ENCODE measurements at places on chromosomes 1 and 21. TPM values are rescaled to one million over a fixed set of nuclear protein-coding genes. Genes with fewer than 3 reads are reported as not detected.

DNA sequence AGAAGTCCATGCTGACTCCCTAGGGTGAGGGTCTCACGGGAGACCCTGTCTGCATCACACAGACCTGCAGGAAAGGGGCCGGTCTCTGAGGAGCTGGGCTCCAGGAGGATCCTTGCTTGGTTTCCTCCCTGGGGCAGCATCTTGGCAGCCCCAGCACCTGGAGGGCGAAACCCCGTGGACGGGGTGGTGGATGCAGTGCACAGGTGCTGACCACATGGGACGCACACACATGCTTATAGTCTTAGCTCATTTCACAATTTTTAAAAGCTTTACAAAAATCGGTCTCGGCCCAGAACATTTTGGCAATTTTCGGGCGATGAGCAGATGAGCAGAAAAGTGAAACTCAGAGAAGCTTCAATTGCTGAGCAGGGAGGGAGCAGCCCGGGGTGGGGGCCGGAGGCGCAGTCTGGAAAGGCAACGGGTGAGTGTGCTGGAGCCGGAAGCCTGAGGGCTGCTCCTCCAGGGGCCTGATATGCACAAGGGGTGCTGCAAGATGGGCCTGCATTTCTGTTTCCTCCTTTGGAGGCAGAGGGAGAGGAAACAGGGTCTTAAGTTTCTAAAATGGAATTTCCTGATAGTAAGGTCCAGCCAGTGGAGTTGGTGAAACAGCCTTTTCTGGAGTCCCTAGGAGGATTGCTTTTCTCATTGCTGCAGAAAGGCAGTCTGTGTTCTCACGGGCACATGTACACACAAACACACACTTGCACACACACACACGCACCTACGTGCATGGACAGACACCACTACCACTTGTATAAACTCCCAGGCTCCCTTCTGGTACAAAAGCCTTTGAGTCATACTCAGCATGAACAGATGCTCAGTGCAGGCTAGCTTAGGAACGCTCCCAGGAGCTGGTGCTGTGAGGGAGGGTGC lies 60.6 kb downstream of the SCCPDH start:
- DNase-seq, result no peak

GRCh38 chr1:21059021-21059420 lies 117.7 kb downstream of the EIF4G3 start:
- DNase-seq, result no peak

GRCh38 chr1:85976516-85977205 lies 179.9 kb downstream of the COL24A1 start:
- no peak for DNase-seq

DNA sequence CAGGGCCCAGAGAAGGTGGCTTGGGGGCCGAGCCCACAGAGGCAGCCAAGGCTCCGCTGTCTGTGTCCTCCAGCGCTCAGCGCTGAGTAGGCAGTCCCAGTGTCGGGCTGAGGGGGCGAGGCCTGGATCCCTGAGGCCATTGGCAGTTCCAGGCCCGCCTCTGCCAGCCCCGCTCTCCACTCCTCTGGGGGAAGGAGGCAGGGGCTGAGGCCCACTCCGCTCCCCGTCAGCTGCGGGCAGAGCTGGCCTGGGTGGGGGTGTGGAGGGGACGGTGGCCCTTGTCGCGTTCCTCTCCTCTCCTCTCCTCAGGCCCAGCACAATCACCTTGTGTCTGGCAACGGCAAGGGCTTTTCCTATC lies 132.8 kb downstream of the CASZ1 start:
- no peak for DNase-seq

DNA sequence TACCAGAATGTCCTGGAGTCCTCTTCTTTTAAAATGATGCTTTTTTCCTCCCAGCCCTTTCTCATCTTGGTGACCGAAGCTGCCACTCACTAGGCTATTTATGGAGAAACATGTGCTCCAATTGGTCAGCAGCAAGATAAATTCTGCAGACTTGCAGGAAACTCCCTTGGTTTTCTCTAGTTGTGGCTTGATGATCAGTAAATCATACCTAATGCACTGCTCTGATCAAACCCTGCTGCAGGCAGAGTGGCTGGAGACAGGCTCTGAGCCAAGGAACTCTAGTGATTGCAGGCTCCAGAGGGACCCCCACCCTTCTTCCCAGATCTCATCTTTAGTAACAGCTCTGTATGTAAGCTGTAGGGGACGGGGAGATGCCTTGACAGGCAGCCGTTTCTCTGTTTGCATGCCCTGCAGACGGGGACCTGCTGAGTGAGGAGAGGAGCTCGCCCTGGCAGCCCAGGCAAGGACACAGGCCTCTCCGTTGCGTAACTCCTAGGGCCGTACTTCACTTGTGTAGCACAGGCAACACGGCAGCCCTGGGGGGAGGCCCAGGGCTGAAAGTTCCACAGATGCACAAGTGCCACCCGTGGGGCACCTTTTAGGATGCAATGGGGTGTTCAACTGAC lies 14.5 kb downstream of the SLC6A17 start:
- no peak for DNase-seq

- no peak for DNase-seq
These were observed 4.5 kb upstream of the SDC3 start for GRCh38 chr1:30912913-30913652.

GRCh38 chr1:55684131-55684650 lies 469.0 kb upstream of the USP24 start:
- DNase-seq, result no peak

- DNase-seq, result no peak
These were observed 3.4 kb downstream of the KRTAP23-1 start for GRCh38 chr21:30345014-30345413.

DNA sequence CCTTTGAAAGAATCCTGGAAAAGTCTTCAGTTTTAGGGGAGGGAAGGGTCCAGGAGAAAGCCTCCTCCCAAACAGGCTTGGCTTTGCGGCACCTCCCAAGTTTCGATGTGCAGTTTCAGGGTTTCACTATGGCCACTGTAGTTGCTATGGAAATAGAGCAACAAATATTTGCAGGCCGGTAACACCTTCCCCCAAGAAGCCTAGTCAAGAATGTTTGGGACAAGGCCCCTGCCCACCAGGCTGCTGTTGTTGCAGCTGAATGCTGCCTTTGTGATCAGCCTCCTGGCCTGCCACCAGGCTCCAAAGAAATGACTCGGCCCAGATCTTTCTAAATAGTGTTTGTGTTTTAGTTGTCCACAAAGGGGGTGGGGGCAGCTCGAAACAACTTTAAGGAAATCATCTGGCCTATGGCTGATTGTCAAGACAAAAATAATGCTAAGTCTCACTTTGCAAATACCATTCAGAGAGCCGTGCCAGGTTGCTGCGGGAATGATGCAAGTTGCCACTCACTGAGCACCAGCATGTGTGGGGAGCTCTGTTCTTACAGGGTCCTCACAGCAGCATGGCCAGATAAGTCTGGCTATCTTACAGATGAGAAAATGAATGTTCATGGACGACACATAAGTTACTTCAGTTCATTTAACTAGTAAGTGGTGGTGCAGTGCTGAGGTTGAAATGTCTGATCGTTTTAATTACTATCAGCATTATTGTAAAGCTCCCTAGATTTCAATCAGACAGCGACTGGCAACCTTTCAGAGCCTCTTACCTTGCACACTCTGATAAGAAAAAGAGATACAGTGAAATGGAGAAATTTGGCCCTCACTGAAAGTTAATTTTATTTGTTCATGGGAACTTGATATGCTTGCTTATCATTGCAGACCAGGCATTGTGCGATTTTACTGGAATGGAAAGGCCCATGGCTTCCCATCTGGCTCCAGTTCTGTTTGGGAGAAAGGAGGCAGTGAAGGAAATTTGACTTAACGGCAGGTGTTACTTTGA lies 91.2 kb upstream of the JUN start:
- DNase-seq, result no peak

- DNase-seq, result no peak
These were observed 21.9 kb downstream of the DPYD start for GRCh38 chr1:97898948-97899347.

DNA sequence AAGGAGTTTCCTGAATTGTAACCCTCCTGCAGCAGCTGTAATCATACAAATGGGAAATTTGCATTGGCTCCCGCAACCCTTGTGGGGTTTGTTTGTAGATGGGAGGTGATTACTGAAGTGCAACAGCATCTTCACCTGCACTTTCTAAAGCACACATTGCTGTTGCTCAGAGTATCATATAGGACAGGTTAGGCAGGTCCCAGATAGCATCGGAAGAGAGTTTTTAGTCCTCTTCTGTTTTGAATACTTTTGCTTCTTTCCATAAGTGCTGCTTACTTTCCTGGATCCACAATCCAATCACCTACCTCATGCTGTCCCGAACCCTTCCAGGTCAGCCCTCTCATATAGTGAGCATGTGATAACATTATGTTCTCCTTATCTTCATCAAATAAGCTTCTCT lies 300.4 kb downstream of the PTPRC start:
- DNase-seq, result no peak

GRCh38 chr1:116320874-116321273 lies 52.2 kb upstream of the ATP1A1 start:
- DNase-seq, result no peak

GRCh38 chr1:34268311-34268954 lies 91.7 kb downstream of the C1orf94 start:
- no peak for DNase-seq

- no peak for DNase-seq
These were observed 151.2 kb downstream of the TGFBR3 start for GRCh38 chr1:91734761-91735160.

DNA sequence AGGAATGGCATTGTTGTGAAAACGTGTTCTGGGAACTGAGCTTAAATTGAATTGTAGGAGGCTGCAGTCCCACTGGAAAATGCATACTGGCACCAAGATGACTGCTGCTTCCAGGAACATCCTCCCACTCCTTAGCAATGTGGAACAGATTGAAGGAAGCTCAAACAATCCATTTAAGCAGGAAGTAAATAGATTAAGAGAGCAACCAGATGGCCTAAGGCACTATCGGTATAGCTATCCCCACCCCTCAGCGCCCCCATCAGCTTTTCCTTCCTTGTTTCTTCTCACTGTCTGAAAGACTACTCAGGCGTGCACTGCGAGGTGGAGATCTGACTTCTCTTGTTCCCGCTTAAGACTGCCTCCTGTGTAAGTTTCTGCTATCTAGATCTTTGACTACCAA lies 4.0 kb upstream of the IFI16 start:
- DNase-seq, result no peak

DNA sequence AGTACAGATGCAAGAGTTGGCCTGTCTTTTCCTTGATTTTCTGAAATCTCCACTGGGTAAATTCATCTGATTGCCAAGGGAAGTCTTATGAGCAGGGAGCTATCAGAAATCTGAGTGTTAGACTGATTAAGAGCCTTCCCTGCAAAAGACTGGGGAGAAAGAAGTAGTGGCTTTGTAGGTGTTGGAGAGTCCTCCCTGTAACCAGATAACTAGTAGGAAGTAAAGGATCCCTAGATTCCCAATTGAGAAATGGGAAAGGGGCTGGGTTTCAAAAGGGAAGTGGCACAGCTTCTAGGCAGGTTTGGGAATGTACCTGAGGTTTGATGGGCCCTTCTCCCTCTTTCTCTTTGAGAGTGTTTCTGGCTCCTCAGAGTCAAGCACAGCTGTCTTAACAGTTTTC lies 2.1 kb downstream of the TLCD4 start:
- DNase-seq, result no peak

GRCh38 chr1:112850034-112850757 lies 105.8 kb downstream of the SLC16A1 start:
- DNase-seq, result no peak

- no peak for DNase-seq
These were observed 10.2 kb downstream of the DHCR24 start for GRCh38 chr1:54876814-54877213.

GRCh38 chr1:14815175-14815877 lies 216.8 kb downstream of the KAZN start:
- DNase-seq, result no peak

GRCh38 chr1:1510912-1511532 lies 940 bp upstream of the ATAD3A start:
- peak; percentile 25 for DNase-seq

GRCh38 chr1:3834701-3835100 lies 22.3 kb downstream of the CEP104 start:
- no peak for DNase-seq

DNA sequence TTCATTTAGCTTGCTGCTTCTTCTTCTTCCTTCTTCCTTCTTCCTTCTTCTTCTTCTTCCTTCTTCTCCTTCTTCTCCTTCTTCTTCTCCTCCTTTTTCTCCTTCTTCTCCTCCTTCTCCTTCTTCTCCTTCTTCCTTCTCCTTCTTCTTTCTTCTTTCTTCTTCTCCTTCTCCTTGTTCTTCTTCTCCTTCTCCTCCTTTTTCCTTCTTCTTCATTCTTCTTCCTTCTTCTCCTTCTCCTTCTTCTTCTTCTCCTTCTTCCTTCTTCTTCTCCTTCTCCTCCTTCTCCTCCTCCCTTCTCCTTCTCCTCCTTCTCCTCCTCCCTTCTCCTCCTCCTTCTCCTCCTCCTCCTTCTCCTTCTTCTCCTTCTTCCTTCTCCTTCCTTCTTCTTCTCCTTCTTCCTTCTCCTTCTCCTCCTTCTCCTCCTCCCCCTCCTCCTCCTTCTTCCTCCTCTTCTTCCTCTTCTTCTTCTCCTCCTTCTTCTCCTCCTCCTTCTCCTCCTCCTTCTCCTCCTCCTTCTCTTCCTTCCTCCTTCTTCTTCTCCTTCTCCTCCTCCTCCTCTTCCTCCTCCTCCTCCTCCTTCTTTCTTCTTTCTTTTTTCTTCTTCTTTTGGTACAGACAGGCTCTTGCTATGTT lies 110.1 kb downstream of the ST3GAL3 start:
- no peak for DNase-seq

DNA sequence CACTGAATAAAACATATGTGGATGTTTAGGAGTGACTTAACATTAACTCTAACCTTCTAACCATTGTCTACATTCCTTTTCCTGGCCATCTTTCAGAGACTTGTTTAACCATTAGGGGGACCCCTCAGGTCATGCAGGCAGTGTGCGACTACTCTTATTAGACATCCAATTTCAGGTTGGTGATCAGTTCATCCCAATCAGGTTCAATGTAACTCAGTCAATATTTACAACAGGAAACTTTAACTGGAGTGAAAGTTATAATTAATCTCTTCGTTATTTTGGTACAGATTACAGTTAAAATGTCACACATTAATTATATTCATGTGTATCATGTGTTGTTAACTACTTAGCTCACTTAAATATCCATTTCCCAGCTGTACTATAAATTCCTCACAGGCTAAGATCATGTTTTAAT lies 68.8 kb upstream of the RGS1 start:
- DNase-seq, result no peak

GRCh38 chr1:233304489-233305102 lies 9.1 kb upstream of the PCNX2 start:
- no peak for DNase-seq

GRCh38 chr1:100422065-100422464 lies 69.8 kb downstream of the CDC14A start:
- no peak for DNase-seq

KLF17 gene
- total RNA-seq, result not detected

GUCA2A gene
- not detected for total RNA-seq

THEMIS2 gene
- 26.0 TPM for total RNA-seq

CNKSR1 gene
- total RNA-seq, result 5.0 TPM

PAPPA2 gene
- 3.3 TPM for total RNA-seq

MYOG gene
- total RNA-seq, result not detected

TRPM2 gene
- total RNA-seq, result 2.4 TPM

C8B gene
- total RNA-seq, result not detected

VHLL gene
- 0.91 TPM for total RNA-seq

NCF2 gene
- total RNA-seq, result 29.5 TPM

APCS gene
- not detected for total RNA-seq

SYT14 gene
- total RNA-seq, result not detected

ITLN2 gene
- not detected for total RNA-seq

RNU1-2 gene
- 1,278 TPM for total RNA-seq
